ENCODE measurements at places on chromosomes 4 and X.
A peak's percentile ranks its signal among the peaks of the same experiment; 100 is the strongest.

GRCh38 chr4:155094201-155094820 lies 114.1 kb upstream of the NPY2R start:
- DNase-seq, result no peak

DNA sequence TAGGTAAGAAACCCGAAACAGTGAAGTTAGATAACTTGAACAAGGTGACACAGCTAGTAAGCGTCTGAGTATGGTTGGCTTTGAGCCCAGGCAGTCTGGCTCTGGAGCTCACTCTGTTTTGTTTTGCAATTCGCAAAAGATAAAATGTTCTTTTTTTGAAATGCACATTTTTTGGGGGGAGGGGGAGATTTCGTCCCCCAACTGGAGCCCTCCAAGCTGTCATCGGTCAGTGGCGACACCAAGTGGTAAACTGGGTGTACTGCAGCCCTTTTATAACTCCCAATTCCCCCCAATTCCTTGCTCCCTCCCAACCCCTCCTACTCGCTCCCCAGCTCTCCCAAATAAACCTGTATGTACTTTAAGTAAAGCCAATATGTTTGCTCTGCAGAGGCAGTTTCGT lies 2.8 kb upstream of the CLCN5 start:
- DNase-seq, result peak; percentile 32

DNA sequence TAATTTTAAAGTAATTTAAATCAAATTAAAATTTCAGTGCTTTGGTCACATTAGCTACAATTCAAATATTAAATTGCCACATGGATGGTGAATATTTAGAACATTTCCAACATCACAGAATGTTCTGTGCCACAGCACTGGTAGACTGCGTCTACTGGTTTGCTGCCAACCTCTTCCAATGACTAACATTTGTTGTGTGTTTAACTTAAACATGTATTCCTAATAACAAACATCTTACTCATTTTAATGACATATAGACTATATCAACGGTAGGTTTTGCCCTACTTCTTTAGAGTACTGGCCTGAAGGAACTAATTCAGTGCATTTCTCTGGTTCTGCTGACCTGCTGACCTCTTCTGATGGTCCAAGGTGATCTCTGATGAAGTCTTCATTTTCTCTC lies 157.6 kb downstream of the DCK start:
- no peak for DNase-seq

DNA sequence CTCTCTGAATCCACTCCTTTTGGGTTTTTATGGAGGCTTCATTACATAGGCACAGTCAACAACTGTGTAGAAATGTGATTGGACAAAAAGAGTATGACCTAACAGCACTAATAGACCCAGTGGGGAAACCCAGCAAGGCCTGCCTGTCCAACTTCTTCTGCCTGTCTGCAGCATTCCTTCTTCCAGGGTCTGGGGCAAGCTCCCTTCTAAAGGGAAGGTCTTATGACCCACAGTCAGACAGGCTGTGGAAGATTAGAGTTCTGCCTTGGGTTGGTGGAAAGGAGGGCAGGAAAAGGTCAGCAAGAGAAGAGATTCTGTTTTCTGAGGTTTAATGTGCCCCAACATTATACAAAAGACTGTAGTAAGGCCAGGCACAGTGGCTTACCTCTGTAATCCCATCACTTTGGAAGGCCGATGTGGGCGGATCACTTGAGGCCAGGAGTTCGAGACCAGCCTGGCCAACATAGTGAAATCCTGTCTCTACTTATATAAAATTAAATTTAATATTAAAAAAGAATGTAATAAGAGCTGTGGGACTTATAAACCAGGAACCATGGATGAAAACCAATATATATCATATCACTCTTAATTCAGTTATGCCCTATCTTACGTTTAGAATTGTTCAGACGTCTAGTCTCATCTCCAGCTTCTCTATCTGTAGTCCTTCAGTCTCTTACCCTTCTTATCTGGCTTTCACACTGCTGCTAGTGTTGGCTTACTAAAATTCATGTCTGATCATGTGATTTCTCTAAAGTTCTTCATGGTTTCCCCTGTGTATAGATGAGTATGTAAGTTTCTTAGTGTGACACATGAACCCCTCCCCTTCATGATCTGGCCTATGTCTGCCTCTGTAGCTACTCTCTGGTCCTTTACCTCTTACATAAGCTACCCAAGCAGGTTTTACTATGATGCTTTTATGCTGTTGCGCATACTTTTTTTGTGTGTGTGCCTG lies 6.2 kb downstream of the CLCN3 start:
- no peak for DNase-seq

GRCh38 chr4:156101571-156101970 lies 147.9 kb upstream of the CTSO start:
- DNase-seq, result no peak

- DNase-seq, result no peak
These were observed 645.8 kb upstream of the ATOH1 start for GRCh38 chr4:93182722-93183121.

DNA sequence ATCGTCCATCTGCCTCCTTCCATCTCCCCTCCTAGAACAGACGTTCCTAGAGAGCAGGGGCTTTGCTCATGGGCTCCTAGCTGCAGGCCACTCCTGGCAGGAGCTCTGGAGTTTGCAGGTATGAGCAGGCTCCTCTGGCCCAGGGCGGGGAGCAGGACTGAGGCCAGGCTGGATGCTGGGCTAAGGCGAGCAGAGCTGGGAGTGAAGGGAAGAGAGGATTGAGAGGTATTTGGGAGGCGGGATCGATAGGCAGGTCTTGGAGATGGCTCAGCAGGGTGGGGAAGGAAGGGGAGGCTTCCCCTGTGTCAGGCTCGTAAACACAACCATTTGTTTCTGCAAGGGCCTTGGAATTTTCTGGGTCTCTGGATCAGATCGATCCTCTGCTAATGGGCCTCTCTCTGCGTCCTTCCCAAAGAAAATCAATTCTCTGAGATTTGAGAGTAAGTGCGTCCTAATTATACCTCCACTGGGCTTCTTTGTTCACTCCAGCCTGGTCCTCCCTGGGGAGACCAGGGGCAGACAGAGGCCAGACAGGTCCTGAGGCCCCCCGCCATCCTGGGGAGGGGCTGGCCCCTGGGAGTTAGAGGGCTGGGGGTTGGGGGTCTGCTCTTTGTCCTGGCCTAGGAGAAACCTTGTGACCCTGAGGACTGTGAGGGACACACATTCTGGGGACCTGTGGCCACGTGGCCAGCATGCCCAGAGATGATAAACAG lies 94.8 kb upstream of the PSAPL1 start:
- no peak for DNase-seq

DNA sequence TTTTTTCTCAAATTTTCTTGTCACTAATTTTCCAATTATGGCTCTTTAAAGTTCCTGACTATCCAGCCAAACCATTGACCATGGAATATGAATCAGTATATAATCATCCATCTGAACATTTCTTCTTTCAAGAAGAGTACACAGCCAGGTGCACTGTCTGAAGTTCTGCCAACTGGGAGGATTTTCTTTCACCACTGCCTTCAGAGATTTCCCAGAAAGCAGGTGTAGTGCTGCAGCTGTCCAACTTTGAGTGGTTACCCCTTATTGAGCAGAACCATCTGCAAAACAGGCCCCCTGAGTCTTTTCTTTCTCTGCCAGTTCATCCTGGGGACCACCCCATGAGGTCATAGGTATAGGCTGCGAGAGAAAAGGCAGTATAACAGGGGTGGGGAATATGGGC lies 1213.2 kb downstream of the RAPGEF2 start:
- no peak for DNase-seq

DNA sequence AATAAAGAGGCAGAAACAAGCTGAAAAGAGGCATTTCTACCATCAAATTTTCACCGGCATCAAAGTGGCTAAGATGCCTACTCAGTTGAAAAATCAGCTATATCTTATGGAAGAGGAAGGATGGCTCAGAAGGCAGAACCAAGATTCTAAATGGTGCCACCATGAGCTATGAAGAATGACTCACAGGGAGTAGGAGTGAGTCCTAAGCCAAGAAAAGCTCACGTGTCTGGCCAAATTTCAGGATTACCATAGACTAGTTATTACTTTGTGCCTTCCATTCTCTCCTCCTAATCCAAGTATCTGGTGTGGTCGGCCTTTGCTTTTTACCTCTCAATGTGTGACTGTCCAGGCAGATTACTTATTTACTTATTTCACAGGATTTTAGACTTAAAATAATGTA lies 54.8 kb downstream of the BMP3 start:
- no peak for DNase-seq

GRCh38 chr4:7876201-7876875 lies 63.3 kb downstream of the AFAP1 start:
- peak; percentile 43 for DNase-seq

DNA sequence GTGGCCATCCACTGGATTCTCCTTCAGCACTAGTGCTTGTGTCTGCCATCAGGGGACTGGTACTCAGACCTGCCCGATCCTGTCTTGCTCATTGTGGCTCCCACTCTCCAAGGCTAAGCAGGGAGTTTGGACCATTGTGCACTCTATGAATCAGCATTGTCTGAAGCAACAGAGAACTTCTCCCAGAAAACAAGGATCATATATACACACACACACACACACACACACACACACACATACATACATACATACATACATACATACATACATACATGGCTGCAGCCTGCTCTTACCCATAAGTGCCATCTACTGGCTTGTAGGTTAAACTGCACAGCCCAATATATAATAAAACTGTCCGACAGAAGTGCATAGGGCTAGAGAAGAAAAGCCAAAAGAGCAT lies 345.3 kb upstream of the LCORL start:
- no peak for DNase-seq

- peak; percentile 24 for DNase-seq
These were observed 8.3 kb downstream of the GPRIN3 start for GRCh38 chr4:89299153-89299791.

DNA sequence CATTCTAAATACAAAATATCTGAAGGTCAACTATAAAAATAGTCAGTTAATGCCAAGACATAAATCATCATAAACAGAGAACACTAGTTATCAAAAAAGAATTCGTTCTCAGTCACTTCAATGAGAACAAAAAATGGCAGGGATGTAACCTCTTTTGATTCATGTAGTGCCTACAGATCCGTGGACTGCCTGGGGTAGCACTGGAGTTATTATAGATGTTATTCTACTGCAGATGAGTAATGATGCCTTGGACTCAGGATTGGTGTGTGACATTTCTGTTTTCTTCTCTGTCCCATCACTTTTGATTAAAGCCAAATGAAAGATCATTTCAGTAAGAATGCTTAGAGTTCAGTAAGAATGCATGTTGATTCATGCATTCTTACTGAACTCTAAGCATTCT lies 440.4 kb downstream of the FAM133A start:
- no peak for DNase-seq

DNA sequence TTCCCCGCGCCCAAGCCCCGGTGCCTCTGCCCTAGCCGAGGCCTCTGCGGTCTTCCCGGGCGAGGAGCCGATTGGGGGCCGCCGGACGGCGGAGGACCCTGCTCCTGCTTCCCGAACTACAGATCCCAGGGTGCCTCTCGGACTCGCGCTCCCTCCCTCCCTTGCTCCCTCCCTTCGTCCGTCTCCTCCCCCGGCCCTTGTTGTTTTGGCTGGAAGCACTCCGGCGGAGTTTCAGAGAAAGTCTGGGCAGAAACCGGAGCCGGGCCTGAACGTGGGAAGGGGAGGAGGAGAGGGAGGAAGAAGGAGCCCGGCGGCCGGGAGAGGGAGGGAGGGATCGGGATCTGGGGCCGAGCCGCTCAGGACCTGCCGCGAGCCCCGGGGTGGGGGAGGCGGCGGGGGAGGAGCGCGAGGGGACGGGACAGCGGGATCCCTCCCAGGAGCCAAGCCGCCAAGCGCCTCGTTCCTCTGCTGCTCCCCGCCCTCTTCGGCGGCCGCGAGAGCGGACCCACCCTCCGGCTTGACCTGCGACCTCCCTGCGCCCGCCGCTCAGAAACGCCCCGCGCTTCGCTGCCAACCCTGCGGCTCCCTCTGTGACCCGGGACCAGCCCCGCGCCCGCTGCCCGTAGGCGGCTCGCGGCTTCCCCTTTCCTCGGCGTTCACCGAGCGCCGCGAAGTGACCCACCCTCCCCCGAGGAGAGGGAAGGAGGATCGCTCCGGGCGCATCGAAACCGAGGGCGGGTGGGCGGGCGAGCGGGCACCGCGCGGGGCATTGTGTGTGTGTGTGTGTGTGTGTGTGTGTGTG lies 496 bp upstream of the GAB1 start:
- DNase-seq, result peak; percentile 12

GRCh38 chr4:178309890-178310289 lies 867.7 kb upstream of the AGA start:
- no peak for DNase-seq

- DNase-seq, result no peak
These were observed 87.3 kb downstream of the PRSS12 start for GRCh38 chr4:118265312-118266144.

DNA sequence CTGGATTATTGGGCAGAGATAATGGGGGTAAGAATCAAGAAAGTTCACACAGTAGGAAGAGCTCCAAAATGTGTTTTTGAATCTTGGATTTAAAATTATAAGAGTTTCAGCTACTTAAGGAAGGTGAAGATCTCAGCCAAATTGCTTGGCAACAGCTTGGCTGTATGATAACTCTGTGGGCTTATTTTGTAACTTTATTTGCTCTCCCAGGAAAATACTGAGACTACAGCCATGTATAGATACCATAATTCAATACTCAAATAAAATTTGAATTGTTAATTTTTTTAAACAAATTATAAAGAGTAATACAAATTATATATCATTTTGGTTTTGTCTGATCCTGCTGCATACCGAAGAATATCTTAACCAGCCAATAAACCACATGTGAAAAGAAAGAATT lies 129.5 kb upstream of the INPP4B start:
- DNase-seq, result no peak

DNA sequence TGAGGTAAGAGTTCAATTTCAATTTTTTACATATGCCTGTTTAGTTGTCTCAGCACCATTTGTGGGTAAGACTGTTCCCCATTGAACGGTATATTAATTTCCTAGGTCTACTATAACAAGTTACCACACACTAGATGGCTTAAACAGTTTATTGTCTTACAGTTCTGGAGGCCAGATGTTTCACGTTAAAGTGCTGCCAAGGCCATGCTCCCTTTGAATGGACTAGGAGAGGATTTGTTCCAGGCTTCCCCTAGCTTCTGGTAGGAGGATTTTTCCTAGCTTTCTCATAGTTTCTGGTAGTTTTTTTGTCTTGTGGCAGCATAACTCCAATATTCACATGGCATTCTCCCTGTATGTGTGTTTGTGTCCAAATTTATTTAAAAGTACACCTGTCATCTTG lies 149.3 kb upstream of the CYSLTR1 start:
- DNase-seq, result no peak

- DNase-seq, result no peak
These were observed 410.3 kb upstream of the RASGEF1B start for GRCh38 chr4:81881855-81882621.

DNA sequence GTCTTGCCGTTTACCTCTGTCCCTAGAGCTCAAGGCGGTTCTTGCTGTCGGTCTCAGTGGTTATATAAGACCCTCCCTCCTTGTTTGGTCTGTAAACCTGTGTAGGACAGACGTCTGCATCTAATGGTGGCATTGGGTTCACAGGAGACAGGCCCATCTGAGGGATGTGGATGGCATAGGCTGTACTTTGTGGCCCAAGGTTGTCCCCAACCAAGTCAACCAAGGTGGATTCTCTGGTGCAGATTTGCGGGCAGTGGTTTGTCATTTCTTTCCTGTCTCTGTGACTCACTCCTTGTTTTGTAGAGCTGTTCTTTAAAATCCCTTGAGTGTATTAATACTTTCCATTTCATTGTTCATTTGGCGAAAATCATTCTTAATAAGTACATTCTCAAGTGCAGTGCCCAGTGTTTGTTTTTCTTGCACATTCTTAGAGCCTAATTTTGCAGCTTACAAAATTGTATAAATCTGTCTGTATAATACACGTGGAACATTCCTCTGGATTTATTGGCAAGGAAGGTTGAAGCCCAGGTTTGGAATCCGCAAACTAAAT lies 68.0 kb upstream of the TLR2 start:
- DNase-seq, result peak; percentile 57

All from stimulated activated CD4-positive, alpha-beta T cell treated with anti-CD3 and anti-CD28 coated beads, Interleukin-4, amount 100 ng/mL, for 24 hours (primary cell).